ENCODE measurements at places on chromosomes 4 and X. TPM values are rescaled to one million over a fixed set of nuclear protein-coding genes. Genes with fewer than 3 reads are reported as not detected.
A peak's percentile ranks its signal among the peaks of the same experiment; 100 is the strongest.

Gene FGF2
- 13.8 TPM for total RNA-seq

Gene HPGDS
- not detected for total RNA-seq

Gene MBNL3
- total RNA-seq: 15.4 TPM

Gene NAP1L2
- total RNA-seq: 2.1 TPM

Gene ARHGAP4
- total RNA-seq: 135 TPM

Gene INTU
- not detected for total RNA-seq

DNA sequence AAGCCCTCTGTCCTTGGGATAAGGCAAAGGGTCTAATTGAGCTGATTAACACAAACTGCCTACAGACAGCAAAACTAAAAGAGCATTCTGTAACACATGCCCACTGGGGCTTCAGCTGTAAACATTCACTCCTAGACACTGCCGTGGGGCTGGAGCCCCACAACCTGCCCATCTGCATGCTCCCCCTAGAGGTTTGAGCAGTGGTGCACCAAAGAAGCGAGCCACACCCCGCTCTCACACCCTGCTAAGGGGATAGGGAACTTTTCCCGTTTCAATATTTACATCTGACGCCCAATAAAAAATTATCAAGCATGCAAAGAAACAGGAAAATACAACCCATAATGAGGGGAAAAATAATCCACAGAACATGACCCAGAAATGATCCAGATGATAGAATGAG, 46.9 kb upstream of the HSD17B10 start:
- peak; percentile 53 for DNase-seq

DNA sequence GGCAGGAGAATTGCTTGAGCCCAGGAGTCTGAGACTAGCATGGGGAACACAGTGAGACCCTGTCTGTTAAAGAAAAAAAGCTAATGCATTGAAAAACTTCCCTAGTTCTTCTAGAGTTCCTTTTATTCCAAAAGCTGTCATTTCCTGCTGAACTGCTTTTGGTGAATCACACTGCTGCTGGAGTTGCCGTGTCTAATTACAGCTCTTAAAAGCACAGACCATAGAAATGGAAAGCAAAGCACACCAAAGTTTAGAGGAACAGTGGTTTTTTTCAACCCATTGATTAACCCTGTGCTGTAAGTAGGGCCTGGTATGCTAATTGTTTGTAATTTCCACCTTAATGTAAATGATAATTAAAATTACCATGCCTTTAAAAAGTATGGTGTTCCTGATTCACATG, 52.4 kb downstream of the SEPTIN11 start:
- DNase-seq: no peak

DNA sequence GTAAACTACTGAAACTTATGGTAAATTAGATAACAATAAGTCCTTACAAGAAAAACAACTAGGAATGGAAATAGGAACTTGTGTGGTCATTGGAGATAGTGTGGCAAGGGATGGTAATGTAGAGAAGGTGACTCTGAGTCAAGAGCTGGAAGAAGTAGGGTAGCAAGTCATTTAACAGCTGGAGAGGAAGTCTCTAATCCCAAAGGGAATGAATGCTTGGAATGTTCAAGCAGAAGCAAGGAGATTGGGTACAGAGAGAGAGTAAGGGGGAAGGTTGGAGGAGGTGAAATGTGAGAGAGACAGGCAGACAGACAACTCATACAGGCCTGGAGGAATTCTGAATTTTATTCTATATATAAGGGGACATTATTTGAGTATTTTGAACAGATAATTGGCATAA, 260.6 kb upstream of the MAD2L1 start:
- DNase-seq: no peak

- DNase-seq: no peak
Observed at GRCh38 chr4:98493296-98493695, 165.1 kb downstream of the TSPAN5 start.

- no peak for DNase-seq
Observed at GRCh38 chrX:39063037-39063436, 261.8 kb downstream of the MID1IP1 start.

DNA sequence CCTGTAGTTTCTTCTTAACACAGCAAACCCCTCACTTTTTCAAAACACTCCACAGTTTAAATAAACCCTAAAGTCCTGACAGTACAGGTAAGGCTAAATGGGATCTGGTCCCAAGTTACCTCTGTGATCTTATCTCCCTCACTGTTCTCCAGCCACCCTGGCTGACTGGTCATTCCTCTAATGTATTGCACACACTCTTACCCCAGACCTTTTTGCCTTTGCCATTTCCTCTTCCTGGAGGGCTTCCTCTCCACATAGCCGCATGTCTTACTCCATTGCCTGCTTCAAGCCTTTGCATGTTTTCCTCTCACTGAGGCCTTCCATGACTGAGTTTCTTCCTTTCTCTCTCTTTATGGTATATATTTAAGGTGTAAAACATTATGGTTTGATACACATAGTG, 19.5 kb upstream of the ANXA3 start:
- DNase-seq: no peak

GRCh38 chr4:121582296-121582695, 114.5 kb downstream of the ANXA5 start:
- DNase-seq: no peak

- no peak for DNase-seq
Observed at GRCh38 chr4:78671903-78672815, 104.0 kb upstream of the BMP2K start.

DNA sequence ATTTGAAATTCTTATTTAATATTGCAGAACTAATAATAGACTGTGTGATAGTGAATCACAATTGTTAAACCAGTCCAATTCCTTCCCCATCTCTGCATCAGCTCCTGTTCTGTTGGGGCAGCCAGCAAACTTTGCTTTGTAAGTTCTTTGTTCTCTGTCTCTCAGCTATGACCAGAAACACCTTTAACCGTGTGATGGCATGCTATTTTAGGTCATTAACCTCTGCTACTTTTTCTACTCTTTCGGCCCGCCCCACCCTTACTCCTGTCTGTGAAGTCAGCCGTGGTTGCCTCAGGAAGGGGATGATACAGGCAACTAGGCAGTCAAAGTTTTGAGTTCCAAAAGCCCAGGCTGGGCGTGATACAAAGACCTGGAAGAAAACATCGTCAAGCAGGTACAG, 51.3 kb upstream of the EGFL6 start:
- no peak for DNase-seq

GRCh38 chr4:168059251-168059650, 33.1 kb upstream of the ANXA10 start:
- no peak for DNase-seq
